ENCODE measurements at places on chromosomes 11 and 22.

- DNase-seq: no peak
Measured at GRCh38 chr22:33035272-33035863, 22.8 kb downstream of the SYN3 start.

GRCh38 chr11:72358466-72359405 is 75.6 kb downstream of the CLPB start:
- no peak for DNase-seq

- no peak for DNase-seq
Measured at GRCh38 chr11:118789501-118790356, 1.2 kb downstream of the DDX6 start.

- no peak for DNase-seq
Measured at GRCh38 chr22:38164551-38164918, 17.1 kb downstream of the PLA2G6 start.

DNA sequence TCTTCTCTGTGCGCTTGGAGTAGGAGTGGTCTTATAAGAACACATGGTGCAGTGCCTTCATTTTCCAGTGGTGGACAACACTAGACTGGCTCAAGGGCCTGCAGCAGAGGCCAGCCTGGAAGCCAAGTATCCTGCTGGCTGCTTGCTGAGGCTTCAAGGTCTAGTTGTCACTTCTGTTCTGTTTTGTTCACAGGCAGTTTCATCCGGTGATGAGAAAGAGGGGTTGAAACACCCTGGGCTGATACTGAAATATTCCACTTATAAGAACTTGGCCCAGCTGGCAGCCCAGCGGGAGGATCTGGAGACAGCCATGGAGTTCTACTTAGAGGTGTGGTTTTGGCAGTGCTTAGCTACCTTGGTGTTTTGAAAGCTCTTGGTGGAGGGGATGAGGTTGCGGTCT is 29.8 kb downstream of the CABIN1 start:
- DNase-seq: no peak

Data from GM19239 (cell line).